Amniotic epithelial cell (primary cell): ENCODE measurements at places on chromosomes 4 and X.

- peak; percentile 97 for DNase-seq
Observed at GRCh38 chrX:9494771-9495170, 29.9 kb downstream of the TBL1X start.

DNA sequence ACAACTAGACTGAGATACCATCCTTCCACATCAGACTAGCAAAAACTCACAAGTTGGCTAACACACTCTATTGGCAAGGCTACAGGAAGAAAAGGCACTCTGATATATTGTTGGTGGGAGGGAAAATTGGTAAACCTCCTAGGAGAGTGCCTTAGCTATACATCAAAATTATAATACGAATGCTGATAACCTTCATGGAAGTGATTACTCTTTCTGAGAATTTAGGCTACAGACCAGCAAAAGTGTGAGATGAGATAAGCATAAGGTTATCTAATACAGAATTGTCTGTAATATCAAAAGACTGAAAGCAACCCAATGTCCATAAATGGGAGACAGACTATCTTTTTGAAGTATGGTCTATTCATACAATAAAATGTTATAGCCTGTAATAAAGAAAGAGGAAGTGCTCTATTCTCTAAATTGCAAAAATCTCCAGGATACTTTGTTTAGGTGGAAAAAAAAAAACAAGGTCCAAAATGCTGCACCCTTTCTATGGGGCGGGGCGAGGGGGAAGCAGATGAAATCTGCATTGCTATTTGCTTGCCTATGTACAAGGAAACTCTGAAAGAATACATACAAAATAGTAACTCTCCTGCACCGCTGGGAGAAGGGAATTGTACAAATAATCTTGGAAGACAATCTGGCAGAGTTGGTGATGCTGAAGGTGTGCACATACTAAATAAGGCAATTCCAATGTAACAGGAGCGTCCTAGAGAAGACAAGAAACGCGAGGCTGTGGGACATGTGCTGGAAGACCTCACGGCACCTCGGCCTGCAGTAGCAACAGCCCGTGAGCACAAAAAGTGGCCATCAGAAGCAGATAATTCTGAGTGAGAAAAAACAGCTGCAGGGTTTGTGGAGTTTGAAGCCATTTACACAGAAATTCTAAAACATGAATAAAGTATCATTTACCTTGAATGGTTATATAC is 109.7 kb downstream of the AFAP1 start:
- no peak for DNase-seq

DNA sequence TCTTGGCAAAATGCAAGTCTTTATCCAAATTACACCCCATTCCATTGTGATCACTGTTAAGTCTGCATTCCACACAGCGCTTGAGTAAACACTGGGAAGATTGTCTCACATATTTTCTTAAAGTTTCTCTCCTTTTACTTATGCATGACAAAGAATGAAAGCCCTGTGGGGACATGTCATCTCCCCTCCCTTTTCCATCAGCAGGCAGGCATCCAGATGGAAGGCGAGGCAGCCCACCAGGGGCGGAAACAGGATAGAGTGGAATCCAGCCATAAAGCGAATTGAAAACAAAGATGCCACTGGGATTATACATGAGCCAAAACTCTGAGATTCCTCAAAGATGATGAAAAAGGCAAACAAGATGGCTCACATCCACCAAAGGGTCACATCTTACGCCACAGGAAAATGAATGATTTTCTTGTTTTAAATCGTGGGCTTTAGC is 78.2 kb downstream of the AFAP1 start:
- peak; percentile 76 for DNase-seq

DNA sequence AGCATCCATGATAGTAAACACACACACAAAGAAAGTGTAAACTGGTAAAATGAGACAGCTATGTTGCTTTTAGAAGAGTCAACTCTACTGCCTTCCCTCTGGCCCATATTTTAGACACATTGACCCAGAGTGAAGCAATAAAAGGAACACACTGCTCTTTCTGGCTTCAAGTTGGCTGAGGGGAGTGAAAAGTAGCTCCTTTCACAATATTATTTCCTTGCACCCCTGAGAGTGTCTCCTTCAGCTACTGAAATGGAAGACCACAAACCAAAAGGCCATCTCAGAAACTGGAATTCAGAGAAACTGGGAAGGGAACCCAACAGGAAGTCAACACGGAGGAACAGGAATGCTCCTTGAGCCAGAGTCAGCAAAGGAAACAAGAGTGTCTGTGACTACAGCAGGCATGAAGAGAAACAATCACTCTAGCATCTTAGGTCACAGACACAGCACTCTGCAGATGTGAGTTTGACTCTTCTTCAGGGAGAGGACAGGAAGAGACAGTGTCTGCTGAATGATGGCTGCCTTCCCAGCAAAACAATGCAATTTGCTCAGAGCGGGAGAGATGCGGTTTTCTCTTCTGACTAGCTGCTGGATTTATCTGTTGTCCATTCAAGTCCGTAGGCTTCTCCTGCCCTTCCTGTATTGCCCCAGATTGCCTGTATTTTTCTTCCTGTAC is 106.7 kb downstream of the SPATA18 start:
- DNase-seq = no peak

DNA sequence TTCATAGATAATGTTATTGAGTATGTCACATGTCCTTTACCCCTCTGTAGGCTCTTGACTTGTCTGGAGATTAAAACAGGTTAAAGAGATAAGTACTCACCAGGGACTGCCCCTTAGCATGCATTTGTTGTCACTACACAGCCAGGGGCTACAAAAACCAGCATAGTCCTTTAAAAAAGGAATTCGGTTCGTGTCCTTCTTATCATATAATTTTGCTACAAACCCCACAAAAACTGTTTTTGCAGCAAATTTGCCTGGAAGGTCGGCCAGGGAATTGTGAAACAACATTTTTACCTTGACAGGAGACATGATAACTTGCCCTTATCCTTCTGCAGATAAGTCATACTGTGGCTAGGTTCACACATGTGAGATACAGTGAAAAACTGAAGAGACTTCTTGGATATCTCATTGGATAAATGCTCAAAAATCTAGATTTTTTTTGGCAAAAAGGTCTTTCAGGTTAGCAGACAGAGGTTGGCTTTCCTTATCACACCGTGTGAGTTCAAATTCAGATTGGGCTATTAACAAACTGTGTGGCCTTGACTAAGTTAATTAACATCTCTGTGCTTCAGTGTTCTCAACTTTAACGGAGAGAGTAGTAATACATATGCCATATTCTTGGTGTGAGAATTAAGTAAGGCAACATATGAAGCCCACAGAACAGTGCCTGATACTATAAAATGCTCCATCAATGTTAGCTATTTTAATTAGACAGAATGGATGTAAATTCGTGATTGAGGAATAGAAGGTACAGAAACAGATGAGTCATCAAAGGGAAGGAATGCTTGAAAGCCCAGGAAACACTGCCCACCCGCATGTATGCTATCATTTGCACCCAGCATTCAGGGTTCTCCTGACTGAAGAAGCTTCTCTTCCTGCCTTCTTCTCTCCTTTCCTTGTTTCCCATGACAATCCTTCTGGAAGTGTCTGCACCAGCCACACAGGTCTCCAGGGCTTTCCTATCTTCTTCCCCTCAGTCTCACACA is 30.0 kb downstream of the FAM9C start:
- DNase-seq = peak; percentile 78

- DNase-seq = peak; percentile 61
Observed at GRCh38 chrX:50579955-50580354, 109.3 kb upstream of the DGKK start.

- no peak for DNase-seq
Observed at GRCh38 chr4:100366213-100366612, 151.6 kb downstream of the EMCN start.

DNA sequence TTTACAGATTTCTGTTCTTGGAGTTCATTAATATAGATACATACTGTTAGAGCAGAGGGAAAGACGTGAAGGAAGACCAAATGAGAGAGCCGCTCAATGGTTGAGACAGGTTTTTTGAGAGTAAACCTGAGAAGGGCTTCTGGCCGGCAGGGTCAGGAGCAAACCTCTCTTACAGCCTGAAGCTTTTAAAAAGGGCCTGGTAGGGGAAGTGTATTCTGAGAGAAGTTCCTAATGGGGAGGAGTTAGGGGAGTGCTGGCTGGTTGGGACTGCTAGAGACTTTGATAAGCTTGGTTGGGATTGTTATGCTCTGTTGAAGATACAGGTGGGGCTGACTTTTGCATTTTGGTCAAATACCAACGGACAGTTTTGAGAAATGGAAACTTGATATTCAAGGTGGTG is 186.8 kb upstream of the PABPC4L start:
- no peak for DNase-seq

- peak; percentile 58 for DNase-seq
Observed at GRCh38 chr4:85555206-85555605, 80.3 kb downstream of the ARHGAP24 start.

- no peak for DNase-seq
Observed at GRCh38 chr4:80103629-80104028, 30.6 kb upstream of the ANTXR2 start.

GRCh38 chr4:4673070-4673469 is 131.2 kb upstream of the STX18 start:
- DNase-seq = peak; percentile 61

DNA sequence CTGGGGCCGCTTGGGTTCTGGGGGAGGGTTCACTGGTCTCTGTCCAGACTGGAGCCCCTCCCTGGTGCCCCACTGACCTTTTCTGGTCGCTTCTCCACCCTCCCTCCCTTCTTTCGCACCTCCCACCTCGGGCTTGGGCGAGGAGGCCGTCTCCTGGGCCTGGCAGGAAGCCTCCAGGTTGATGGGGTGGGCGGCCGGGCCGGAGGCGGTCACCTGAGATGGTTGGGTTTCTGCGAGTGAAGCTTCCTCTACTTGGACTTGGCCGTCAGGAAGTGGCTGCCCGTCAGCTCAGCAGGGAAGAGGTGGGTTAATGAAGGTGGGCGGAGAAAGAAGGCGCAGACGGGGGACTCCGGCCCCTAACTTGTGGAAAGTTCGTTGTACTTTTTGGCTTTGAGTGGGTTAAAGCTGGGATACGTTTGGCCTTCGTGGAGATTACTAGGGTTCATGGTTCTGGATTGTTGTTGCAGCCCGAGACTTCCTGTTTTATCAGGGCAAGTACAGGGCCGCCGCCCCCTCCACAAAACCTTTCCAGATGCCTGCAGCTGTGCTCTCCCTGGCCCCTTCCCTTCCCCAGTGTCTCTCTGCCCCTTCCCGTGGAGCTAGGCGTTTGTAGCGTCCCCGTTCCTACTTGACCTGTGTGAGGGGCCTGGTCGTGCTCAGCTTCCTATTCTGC is 1.2 kb downstream of the AKAP17A start:
- peak; percentile 29 for DNase-seq

- DNase-seq = no peak
Observed at GRCh38 chrX:21289232-21289631, 85.0 kb upstream of the CNKSR2 start.

GRCh38 chr4:13933191-13933590 is 305.7 kb upstream of the BOD1L1 start:
- DNase-seq = peak; percentile 96

DNA sequence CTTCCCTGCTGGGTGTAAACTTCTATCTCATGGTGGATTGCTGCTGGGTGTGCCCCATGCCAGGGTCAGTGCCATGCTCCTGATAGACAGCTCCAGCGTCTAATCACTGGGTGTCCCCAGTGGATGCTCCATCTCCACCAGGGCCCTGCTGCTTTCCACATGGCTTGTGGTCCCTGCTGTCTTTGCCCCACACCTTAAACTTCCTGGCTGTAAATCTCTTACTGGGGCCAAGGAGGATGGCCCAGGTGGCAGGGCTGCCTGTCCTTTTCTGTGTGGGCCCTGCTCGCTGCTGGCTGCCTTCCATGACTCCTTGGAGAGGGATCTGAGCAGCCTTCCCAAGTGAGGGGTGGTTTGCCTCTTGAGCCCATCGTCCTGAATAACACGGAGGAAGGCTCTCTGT is 51.8 kb downstream of the RGS12 start:
- no peak for DNase-seq

DNA sequence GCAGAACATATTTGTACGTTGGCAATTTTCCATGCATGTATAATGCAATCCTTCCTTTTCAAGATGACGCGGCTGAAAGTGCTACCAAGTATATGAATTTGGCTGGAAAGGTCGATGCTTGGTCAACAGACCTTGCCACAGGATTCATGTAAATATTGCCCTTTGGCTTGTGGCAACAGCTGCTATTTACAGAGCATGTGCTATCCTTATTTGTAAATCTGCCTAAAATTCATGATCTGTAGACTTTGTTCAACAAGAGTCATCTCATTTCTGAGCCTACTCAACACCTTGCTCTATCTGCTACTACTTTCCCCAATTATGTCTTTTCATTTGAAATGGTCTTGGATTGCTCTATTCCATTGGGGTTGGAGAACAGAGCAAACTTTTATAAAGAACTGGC is 1.9 kb upstream of the SMARCA1 start:
- no peak for DNase-seq
